A673 (cell line): ENCODE measurements at places on chromosomes 2 and 18. TPM values are rescaled to one million over a fixed set of nuclear protein-coding genes. Genes with fewer than 3 reads are reported as not detected.

Gene CHRND
- total RNA-seq, result not detected in 2 replicates

Gene FNDC4
- 1.3 and 3.1 TPM in 2 replicates for total RNA-seq

- H3K27me3 ChIP-seq, result peaks cover 21% of the 10 kb centered on the region
- no peak overlapping the region for H3K27ac ChIP-seq
- H3K36me3 ChIP-seq, result no peaks in the 10 kb centered on the region
- no peaks in the 10 kb centered on the region for H3K4me1 ChIP-seq
Observed at GRCh38 chr2:174461221-174461620, 25.6 kb downstream of the GPR155 start.

GRCh38 chr2:48279344-48280090, 250.4 kb upstream of the STON1 start:
- H3K27me3 ChIP-seq, result no peaks in the 10 kb centered on the region
- no peak overlapping the region for H3K4me3 ChIP-seq
- no peak overlapping the region for H3K27ac ChIP-seq
- no peaks in the 10 kb centered on the region for H3K4me1 ChIP-seq

DNA sequence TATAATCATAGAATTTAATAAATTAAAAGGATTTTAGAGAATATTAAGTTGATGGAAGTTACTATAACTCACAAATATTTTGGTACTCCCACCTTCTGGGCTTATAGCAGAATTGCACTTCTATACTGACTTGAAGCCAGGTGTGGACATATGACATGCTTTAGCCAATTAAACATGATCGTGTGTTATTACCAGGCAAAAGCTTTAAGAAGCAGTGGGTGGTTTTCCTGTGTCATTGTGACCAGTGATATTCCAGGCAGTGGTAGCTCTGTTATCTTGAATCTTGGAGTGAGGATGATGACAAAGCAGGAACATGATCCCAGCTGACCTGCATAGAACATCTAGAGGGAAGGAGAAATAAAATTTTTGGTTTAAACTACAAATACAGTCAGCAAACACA, 370.9 kb upstream of the ZEB2 start:
- no peaks in the 10 kb centered on the region for H3K36me3 ChIP-seq
- peak overlapping the region; percentile 53 for H3K27ac ChIP-seq
- H3K4me3 ChIP-seq, result no peak overlapping the region
- no peaks in the 10 kb centered on the region for H3K27me3 ChIP-seq
- peak; percentile 91 for DNase-seq
